Stimulated activated CD4-positive, alpha-beta T cell treated with anti-CD3 and anti-CD28 coated beads, TNF-alpha, amount 100 ng/mL, for 4 hours (primary cell): ENCODE measurements at places on chromosomes 12 and 14.

- no peak for DNase-seq
Observed at GRCh38 chr12:95518944-95519343, 32.3 kb downstream of the USP44 start.

DNA sequence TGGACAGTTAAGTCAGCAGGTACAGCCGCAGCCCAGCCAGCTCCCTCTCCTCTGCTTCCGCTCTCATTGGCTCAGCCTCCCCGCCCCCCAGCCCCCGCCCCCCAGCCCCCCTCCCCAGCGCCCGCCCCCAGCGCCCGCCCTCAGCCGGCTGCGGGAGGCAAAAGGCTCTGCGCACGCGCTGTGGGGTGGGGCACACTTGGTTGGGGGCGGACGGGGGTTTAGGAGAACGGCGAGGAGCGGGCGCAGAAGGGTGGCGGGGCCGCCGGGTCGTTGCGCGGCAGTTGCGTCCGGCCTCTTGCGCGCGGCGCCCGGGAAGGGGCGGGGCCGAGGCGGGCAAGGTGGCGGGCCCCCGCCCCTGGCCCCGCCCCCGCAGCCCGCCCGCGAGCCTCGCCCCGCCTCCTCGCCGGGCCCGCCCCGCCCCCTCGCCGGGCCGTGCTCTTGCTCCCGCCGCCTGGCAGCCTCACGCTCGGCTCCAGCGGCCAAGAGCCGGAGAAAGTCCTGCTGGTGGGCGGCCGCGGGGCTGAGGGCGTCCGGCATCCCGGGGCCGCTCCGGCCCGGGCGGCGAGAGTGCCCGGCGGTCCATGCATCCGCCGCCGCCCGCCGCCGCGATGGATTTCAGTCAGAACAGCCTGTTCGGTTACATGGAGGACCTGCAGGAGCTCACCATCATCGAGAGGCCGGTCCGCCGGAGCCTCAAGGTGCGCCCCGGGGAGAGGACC is at the start of gene PPP4R4:
Gene PPP4R4 (plus strand): TSS at position 438 of the 719 bp plus-strand sequence. CDS start 144 bp downstream, at position 582.
- DNase-seq = peak; percentile 78

- DNase-seq = no peak
Observed at GRCh38 chr12:47022296-47022695, 57.1 kb upstream of the PCED1B start.

- no peak for DNase-seq
Observed at GRCh38 chr14:32727832-32728231, 210.8 kb upstream of the NPAS3 start.

DNA sequence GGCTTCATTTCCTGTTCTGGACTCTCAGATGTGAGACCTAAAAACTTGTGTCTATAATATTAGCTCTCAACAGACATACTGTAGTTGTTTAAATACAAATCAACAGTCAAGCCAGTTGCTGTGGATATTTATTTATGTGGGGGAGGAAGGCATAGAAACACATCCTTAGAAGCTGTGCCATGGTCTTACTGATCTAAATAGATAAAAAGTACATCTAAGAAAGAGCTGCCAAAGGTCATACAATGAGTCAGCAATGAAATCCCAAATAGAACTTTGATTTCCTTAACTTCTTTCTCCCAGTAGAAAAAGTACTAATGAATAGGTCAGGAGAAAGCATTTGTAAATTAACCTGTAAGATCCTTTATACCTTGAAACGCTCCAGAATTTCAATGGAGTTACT is 185.1 kb downstream of the AKAP6 start:
- no peak for DNase-seq

DNA sequence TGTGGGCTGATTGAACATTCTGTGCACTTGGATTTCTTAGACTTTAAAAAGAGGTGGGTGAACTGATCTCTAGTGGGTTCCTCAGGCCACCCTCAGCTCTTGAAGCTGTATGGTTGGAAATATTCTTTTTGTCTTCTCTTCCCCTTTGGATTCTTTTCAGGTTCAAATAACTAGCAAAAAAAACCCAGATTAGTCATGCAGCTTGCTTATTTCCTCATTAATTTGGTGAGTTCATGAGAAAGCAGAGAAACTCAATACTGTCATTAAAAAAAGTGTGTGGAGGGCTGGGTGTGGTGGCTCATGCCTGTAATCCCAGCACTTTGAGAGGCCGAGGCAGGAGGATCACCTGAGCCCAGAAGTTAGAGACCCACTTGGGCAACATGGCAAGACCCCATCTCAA is 183.4 kb downstream of the ESR2 start:
- no peak for DNase-seq

DNA sequence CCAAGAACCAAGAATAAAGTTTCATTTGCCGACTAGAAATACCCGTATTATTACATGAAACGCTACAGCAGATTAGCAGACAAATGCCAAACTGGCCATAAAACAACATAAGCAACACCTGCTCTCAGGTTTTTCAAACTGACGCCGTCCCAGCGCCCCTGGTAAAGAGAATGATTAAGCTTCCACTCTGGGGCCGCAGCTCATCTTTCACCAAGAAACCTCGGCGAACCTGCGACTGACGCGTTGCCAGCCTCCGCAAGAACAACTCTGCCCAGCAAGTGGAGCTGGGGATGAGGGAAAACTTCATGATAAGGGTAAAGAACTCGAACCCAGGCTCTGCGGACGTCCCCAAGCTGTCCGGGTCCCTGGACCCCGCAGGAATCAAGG is 530 bp downstream of the ARL1 start:
- DNase-seq = no peak

DNA sequence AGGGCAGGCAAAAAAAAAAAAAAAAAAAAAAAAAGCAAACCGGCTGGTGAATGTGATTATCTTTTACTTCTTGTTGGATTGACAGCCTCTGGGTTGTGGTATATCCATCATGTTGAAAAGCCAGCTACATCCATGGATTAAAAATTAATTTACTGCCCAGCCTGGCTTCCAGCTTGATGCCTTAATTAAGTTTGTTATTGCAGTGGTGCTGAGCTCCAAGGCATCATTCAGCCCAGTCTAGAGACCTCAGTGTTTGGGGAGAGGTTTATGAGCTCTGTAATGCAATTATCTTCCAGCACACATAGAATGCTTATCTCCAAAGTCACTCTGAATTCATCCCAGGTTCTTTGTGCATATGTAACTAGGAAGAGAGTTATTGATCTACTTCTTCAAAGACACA is 114.8 kb downstream of the RIMBP2 start:
- DNase-seq = no peak

GRCh38 chr12:114321524-114321923 is 84.4 kb downstream of the TBX5 start:
- no peak for DNase-seq
